ENCODE measurements at places on chromosomes 6 and 20.

DNA sequence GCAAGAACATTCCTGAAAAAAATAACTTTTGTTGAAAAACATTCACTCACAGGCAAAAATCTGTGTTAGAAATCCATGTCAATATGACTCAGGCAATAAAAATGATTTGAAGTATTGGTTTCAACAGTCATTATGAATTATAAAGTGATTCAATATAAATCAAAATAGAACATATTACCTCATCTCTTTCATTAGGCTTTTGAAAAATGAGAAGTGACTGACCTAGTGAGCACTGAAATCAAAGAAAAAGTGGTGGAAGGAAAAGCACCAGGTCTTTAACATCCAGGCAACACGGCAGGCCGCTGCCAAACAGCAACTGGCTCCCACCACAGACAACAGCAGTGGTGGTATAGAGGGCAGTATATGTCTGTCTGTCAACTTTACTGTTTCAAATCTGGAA, 68.9 kb downstream of the MAN1A1 start:
- no peak for DNase-seq

GRCh38 chr6:82275686-82276085, 28.1 kb upstream of the IBTK start:
- no peak for DNase-seq

DNA sequence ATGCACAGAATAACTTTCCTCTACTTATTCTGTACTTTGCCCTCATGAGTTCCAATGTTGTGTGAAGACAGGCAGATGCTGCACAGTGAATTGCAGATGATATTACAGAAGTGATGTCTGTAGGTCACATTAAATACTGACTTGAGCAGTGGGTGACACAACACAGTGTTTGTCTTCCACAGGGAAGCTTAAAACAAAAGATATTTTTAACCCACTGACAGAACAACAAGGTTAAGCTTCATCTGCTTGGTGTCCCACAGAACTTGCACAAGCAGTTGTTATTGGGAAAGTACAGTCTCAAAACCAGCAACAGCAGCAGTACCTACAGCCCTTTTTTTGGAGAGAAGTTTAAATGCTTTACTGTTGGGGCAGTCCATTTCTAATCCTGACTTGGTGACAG, 10.5 kb downstream of the SUMO4 start:
- DNase-seq: no peak

GRCh38 chr20:25547063-25547462, 38.3 kb downstream of the NINL start:
- DNase-seq: no peak

DNA sequence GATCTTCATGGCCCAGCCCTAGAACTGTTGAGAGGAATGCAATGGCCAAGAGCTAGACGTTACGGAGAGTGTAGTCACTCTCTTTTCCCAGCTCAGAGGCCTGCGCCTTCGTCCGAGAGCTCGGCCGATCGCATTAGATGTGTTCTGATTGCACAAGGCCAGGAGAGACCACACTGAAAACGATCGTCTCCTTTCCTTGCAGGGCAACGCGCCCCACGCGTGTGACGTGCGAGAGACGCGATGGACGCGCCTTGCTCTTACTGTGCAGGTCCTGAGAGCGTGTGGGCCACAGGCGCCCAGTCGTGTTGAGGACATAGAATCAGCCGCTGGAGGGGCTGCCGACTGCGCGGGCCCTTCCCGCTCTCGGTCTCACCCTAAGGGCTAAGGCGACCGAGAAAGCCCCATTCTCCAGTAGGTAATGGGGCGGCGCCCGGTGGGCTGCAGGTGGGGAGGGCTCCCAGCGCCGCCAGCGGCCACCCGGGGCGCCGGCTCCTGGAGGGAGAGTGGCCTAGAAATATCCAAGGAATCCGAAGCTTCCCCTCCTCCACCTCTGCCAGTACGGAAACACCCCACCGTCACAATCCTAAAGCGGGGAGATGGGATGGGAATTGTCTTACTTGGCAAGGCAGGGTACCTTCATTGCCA, 26.9 kb downstream of the TFAP2B start:
- no peak for DNase-seq

DNA sequence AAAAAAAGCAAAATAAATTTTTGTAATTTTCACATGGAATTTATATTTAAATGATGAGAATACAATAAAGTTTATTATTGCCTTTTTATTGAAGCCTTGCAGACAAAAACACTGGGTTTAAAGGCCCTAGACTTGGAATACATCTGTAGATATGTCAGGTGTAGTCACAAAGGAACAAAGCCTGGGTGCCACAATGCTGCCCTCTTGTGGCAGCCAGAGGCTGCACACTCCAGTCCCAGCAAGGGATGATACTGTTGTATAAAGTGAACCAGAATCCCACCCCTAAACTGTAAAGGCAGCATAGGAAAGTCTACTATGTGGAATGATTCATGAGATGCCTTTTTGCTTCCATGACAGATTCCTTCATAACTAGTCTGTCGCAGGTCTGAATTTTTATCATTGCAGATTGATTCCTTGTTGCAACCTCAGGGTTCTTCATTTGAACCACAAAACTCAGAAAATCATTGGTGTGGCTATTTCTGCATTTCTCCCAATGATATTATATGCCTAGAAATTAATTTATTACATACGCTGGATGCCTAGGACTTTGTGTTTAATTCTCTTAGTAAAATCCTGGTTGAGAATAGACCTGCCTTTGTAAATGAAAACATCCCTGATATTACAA, 37.0 kb downstream of the MAK start:
- DNase-seq: no peak

DNA sequence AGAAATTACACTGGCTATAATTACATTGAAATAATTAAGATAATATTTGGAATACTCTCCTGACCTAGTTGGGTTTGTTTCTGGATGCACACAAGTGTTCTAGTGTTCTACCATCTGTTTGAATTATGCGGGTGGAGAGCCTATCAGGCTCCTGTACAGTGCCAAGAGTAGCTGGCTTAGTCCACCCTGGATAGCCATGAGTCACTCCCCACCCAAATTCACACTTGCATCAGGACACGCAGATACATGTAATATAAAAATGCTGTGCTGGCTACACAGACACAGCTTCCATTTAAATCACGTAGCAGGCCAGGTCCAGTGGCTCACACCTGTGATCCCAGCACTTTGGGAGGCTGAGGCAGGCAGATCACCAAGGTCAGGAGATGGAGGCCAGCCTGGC, 686.2 kb upstream of the SLC35B3 start:
- no peak for DNase-seq

DNA sequence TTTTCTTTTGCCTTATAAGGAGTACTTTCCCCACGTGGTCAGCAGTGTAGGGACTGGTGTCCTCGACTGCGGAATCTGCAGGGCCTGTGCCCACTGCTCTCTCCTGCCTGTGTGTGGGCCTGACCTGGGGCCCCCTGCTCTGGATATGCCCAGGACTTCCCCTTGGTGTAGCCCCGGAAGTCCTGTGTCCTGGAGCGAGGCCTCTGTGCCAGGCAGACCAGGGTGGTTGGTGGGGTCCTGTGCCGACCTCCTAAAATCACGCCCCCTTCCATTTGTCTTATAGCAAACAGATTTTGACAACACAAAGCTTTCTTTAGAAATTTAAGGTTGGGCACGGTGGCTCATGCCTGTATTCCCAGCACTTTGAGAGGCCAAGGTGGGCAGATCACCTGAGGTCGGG, 64.2 kb downstream of the DLL1 start:
- DNase-seq: no peak

DNA sequence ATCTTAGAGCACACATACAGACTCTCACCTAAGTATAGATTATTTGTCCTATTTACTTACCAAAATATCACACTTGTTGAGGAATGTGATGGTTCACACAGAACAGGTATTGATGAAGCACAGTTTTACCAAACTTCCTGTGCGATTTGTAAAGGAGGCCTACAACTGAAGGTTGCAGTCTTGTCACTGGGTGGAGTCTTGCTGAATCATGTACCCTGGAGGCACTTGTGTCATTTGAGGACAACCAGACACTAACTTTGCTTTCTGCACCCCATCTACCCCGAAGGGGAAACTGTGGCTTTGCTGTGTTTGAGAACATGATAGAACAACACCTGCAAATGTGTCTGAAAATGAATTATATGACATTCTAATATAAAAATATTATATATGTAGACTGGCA, 32.4 kb upstream of the HINT3 start:
- DNase-seq: no peak

DNA sequence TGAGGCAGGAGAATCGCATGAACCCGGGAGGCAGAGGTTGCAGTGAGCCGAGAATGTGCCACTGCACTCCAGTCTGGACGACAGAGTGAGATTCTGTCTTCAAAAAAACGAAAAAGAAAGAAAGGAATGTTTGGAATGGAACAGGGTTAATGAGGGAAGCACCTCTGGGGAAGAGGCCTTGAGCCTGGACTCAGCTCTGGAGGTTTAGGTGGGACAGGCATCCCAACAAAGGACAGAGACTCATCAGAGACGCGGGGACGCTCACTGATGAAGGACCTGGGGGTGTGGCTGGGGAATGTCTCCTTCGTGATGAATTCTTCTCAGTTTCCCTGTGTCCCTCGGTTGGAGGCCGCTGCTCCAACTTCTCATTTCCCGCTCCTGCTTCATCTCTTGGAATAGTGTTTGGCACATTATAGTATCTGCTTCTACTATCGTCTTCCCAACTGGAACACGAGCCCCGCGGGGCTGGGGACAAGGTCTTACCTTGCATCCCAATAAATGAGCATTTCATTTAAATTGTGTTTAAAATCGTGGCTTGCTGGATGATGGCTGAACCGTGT, 27.6 kb downstream of the KIF25 start:
- no peak for DNase-seq

DNA sequence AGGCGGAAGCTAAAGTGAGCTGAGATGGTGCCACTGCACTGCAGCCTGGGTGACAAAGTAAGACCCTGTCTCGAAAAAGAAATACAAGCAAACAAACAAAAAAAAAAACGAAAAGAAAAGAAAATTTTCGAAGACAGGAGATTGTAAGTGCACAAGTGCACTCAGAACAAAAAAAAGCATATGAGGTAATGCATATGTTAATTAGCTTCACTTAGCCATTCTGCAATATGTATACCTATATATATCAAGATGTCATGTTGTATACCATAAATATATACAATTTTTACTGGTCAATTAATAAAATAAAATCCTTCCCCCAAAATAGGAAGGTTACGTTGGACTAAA, 127.5 kb downstream of the RIN2 start:
- no peak for DNase-seq

DNA sequence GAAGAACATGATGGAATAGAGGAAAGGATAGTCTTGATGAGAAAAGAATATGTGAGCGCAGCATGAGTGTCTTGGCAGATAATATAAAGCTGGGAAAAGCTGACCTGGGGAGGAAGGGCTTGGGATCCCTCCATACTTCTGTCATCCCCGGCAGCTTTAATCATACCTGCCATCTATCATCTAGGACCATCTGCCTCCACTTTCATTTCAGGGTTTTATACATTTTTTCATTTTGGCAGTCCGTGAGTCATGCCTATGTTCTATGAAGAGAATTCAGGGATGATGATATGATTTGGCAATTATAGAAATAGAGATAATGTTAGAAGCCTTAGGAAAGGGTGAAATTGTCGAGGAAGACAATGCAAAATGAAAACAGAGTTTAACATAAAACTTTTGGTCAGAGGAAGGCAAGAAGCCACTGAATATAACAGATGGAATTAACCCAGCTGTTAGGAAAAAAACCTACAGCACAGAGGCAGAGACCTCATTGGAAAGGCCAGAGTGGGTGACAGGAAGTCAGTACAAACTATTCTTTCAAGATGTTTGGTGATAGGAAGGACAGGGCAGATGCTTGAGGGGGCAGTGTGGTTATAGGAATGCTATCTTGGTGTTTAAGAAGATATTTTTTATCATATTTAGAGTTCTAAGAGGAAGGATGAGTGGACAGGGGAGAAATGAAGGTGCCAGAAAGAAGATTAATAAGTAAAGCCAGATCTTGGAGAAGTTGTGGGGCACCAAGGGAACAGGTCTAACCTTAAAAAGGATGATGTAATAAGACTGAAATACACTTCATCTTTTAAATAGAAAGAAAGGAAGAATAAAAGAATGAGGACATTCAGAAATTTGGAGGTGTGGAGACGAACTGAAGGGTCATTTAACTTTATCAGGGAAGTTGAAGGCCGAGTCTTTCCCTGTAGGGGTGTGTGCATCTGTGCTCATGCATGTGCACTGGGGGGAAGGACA, 37.8 kb downstream of the MARCKS start:
- no peak for DNase-seq

DNA sequence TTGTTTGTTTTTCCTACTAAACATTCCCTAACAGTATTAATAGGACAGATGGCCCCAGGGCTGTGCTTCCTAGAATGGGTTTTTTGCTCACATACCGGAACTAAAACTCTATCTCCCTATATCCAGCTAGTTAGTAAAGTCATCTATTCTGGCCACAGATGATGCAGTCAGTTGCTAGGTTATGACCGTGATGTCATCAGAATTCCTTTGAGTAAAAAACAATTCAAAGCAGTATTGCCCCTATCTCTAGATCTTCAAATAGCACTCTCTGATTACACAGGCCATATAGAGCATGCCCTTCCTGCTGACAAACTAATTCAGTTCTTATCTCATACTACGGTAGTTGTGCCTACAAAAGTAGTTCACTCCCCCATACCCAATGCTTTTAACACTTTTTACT, 17.9 kb upstream of the ZNF451 start:
- DNase-seq: no peak

- no peak for DNase-seq
Observed at GRCh38 chr6:24584382-24584720, 61.6 kb downstream of the KIAA0319 start.

- DNase-seq: no peak
Observed at GRCh38 chr6:84685983-84686584, 78.3 kb downstream of the TBX18 start.
